ENCODE measurements at places on chromosomes 2 and 18.

DNA sequence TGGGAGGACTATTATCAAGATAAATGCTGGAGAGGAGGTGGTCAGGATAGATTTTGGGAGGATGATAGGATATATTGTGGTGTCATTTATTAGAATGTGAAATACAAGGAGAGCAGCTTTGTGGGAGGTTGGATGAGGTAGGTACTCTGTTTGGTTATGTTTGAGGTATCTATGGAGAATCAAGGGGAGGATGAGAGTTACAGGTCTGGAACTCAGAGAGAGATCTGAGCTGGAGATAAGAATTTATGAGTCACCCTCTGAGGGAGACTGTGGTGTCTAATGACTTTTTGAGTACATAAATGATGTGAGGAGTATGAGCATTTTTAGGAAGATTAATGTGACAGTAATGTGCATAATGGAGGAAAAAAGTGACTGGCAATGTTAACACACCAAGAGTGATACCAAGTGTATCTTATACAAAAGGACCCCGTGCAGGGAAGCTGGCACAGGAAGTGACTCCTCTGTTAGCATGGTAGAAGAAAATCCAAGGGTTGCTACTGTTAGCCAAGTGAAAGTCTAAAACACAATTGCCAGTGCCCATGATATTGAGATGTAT is 48.2 kb downstream of the CRIM1 start:
- DNase-seq, result no peak

DNA sequence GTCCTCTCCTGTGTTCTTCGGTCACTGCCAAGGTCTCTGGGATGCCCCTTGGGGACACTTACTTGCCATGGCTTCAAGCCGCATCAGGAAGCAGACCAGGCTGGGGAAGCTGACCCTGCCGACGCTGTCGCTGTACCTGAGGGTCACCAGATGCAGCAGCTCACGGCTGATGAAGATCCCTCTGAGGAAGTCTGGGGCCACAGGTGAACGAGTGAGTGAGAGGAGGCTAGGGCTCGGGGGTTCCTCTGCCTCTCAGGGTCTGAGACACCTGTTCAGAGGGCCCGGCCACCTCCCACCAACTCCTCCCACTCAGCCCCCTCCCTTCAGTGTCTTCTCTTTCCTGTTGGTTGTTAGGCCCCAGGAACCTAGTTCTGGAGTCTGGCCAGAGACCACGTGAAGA is 74.9 kb downstream of the CAPN13 start:
- DNase-seq, result no peak

DNA sequence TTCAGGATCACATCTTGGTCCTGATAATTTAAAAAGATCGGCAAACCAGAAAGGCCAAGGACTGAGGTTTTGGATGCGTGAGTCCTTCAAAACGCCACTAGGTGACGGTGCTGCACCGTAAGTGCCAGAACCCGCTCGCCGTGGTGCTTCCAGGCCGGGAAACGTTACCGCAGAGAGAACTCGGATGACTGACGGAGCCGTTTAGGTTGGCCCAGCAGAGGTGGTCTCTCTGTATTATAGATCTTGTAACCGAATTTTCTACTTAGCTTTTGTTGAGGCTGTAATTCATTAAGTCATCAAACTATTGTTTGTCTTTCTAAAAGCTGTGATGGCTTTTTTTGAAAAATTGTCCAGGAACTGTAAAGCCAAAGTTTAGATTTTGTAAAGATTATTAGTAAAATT is 39.8 kb upstream of the ADCYAP1 start:
- DNase-seq, result peak; percentile 58

DNA sequence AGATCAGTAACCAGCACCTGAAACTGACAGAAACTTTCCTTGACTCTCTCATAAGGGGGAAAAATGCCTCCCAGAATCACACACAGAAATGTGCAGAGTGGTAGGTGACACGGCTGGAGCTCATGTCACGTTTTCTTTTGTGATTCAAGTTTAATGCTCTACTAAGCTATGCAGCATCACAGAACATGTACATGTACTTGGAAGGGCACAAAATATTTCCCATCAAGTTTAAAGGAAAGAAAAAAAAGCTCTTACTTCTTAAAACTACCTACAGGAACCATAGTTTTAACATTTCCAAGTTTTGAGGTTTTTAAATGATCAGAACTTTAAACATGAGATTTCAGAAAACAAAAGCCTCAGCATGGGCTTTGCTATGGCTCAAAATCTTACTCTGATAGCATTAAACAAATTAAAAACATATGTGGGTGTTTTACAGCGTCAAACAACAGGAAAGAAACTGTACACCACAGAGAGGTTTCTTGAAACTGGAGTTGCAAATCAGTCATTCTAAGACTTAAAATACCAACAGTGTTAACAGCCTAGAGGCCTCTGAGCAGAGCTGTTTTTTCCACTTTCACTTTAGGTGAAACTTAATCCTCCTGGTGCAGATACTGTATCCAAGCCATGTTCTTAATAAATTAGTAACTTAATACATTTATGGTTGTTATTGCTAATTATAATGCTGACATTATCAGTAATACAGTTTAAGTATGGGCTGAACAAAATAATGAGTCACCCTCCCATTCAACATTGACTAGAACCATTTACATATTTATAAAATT is 30.1 kb downstream of the MBP start:
- no peak for DNase-seq

DNA sequence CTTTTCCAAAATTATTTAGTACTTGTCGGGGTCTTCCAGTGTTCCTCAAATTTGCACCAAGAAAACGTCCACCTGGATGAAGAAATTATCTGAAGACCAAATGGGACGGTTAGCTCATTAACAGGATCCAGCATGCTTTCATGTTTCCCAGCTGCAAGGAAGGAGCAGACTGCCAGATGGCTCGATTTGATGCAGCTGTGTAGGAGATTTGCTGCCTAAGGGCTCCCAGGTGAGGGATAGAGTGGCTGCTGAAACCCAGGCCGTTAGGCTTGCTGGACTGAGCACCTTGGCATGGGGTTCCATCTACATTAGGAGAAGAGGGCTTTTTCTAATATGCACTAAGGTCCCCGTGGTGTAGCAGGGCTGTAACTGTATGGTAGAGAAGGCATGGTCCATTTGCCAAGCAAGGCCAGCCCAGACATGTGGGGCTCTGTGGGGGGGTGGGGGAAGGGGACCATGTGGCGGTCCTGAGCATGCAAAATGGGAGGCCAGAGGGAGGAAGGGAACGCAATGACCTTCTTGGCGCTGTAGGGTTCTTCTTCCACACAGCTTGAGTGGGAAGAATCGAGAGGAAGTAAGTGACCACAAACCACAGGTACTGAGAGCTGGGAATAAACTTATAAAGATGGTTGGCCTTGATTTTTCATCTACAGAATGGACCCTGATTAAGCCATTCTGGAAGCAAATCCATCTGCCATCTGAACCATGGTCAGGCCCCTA is 144.0 kb downstream of the TMEM163 start:
- DNase-seq, result no peak

DNA sequence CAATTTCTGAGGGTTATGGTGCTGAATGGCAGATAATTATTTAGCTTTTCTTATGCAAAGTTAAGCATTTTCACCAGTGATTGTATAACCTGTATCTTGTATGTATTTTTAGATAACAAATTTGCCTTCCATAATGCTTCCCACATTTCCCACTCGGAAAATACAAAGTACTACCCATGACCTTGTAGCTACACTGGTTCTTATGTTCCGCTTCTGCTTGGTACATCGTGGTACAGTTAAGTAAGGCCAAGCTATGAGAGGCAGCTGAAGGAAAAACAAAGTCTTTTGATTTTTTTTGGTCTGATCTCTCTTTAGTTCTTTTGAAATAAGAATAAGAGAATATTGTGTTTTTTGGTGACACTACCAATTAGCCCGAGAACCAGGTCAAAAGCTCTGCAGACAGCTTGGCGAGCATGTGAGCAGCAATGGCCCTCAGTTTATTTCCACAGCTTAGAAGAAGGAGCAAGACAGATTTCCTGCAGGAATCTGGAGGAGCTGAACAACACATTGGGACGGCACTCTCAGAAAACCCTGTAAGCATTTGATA is 26.8 kb downstream of the SH3YL1 start:
- DNase-seq, result no peak

GRCh38 chr2:46876741-46877384 is 38.7 kb downstream of the MCFD2 start:
- no peak for DNase-seq

- DNase-seq, result no peak
Observed at GRCh38 chr2:1707771-1708418, 36.4 kb downstream of the PXDN start.

GRCh38 chr2:86081724-86082123 is 24.0 kb downstream of the POLR1A start:
- no peak for DNase-seq

DNA sequence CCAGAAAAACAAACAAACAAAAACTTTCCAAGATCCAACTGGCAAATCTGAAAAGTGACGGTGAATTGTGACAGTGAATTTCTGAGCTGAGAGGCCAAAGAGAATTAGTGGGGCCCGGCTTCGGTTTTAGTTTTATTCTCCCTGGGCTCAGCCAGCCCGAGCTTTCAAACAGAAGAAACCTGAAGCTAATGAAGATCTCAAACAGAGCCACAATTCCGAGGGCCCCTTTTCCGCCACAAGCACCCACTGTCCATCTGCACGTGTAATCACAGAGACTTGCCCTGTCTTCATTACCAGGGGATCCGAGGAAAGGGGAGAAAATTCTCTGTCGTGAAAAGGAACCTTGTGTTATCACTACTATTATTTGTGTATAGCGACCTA is 4.2 kb upstream of the ONECUT2 start:
- DNase-seq, result no peak

GRCh38 chr18:56028514-56028913 is 440.5 kb upstream of the TCF4 start:
- no peak for DNase-seq

GRCh38 chr2:172389685-172390339 is 37.6 kb upstream of the ITGA6 start:
- no peak for DNase-seq

- no peak for DNase-seq
Observed at GRCh38 chr2:121925466-121925865, 170.0 kb downstream of the TSN start.

DNA sequence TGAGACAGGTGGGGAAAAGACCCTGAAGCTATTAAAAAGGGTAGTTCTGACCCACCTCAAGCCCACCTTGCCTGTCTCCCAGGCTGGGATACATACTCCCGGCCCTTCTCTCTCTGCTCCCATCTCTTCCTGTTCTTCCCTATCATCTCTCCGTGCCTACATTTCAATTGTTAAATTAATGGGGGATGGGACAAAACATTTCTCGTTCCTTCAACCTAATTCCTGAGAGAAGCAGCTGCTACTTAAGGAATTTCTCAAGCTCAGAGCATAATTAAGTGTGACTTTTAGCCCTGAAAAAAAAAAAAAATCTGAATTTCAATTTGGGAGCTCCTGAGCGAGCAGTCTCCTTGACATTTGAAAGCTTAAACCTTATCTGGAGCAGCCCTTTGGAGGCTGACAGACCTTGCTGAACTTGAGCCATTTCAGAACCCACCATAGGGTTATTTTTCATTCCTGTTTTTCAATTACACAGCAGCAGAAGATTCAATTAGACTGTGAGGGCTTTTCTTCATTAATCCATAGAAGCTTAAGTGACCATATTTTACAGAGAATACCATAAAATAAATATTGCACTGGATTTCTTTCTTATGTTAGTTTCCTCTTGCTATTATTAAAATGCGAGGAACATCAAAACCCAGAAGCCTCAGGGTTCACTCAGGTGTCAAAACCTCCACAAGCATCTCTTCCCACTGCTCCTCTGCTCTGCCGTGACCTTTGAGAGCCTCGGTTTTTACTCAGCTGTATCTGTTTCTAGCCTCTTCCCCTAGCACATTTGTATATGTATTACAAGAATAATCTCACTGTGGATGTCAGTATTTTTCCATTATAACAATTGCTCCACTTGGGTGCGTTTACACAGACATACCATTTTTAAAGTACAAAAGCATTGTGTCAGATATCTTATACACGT is 125.7 kb downstream of the B3GNT2 start:
- no peak for DNase-seq

- no peak for DNase-seq
Observed at GRCh38 chr2:229273006-229273722, 2.1 kb upstream of the PID1 start.

DNA sequence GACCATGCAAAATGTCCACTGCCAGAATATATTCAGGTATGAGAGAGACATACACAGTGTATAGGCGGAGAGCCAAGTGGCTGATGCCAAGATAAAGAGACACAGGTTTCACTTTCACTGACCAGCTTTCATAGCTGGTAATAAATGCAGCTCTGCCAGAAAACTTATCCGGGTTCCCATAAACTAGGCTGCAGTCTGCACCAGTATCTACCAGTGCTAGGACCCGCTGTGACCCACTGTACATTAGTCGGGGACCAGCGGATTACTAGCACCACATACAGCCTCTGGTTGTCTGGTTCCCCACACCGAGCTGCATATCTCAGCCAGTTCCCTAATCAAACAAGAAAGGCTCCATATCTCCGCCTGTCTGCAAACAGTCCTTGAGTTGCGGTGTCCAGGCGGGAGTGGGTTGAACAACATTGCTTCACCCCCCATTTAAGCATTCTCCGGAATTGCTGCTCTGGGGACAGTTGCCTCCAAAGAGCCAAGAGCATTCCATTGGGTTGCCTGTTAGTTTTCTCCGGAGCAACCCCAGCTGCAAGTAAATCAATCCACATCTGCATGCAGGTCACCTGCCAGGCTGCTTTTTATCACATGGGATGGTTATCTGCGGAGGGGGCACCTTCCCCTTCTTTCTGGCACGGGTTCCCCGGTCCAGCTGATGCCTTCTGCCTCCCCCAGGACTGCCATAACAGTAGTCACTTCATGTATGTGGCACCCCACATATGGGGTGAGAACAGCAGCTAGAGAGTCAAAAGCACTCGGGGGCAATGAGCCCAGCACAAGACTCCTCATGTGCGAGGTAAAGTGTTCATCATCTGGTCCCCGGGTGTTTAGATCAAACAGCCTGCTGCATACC is 18.0 kb upstream of the KLHL23 start:
- no peak for DNase-seq

DNA sequence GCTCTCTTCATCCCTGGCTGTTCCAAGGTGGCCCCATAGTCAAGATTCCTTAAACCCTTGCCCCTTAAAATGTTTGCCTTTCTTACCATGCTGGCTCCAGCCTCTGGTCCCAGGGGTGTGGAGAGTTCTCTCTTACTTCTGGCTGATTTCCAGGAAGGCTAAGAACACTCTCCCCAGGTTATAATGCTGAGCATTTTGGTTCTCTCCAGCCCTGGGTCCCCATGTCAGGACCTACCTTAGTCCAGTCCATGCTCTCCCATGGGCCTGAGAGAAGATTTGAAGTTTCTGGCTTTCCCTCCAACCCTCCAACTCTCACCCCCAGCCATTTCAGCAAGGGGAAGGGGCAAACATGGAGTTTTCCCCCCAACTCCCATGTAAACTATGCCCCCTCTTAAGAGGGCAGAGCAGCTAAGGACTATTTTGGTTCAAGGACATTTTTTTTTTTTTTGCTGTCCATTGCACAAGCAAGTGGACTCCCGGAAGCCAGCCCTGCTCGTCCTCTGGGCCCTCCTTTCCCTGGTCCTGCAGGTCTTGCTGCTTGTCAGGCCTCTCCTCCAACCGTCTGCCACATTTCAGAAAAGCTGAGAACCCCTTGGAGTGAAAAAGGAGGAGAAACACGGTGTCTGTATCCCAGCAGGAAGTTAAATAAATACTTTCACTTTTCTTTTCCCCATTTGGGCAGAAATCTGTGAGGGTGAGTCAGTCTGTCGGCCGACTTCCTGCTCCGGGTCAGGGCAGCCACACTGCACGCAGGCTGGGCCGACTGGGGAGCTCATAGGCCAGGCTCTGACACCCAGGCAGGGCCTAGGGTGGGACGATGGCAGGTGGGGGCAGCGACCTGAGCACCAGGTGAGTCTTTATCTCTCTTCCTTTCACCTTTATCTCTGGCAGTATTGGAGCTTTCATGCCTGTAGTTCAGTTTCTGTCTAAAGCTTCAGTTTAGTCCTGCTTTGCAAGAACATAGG is at the start of gene SP140L:
Gene SP140L, plus strand, starts transcription at position 741 of the 965 bp plus-strand sequence. Its CDS starts 77 bp downstream, at position 818.
- no peak for DNase-seq

- no peak for DNase-seq
Observed at GRCh38 chr2:207370646-207371045, 159.1 kb upstream of the CREB1 start.
